ENCODE measurements at places on chromosomes 5 and 9.

- no peak for DNase-seq
Observed at GRCh38 chr9:134391319-134392231, 65.3 kb downstream of the RXRA start.

DNA sequence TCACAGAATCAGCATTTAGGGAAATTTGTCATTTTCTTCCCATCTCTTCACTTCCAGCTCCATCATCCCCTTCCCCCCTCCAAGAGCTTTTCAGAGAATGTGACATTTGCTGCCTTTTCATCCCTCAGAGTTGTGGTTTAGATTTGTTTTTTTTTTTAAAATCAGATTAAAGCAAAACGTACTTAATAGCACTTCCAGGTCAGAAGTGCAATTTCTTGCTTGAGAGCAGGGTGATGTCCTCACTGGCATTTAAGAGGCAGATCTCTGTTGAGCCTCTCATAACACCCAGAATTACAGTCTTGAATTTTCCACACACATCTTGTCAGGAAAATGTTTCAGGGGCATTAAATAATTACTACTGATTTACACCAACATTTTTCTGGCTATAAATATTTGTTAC, 236.8 kb upstream of the VLDLR start:
- no peak for DNase-seq

- DNase-seq: no peak
Observed at GRCh38 chr5:163885117-163885516, 379.7 kb downstream of the MAT2B start.

GRCh38 chr9:114606068-114606467, 5.0 kb upstream of the TMEM268 start:
- DNase-seq: no peak

DNA sequence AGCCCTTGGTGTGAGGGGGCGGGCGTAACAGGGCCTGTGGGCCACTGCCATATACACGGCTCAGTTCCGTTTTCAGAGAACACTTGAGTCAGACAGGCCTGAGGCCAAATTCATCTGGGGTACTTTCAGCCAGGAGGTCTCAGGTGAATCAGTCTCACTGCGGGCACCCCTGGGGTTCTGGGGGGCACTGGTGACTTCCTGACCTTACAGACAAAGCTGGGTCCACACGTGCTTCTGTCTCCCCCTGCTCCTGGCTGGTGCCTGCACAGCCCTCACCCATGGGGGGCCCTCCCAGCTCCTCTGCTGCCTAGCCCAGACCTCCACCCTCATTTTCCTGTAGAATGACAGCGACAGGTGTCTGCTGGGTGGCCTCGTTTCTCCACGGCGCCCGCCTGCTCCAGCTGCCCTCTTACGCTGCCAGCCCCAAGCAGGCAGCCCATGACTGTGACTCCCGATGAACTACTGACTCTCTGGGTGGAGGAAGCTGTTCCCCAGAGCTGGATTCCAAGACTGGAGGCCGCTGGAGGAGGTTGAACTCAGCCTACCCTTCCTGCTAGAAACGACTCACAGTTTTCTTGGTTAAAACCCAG, 374.1 kb upstream of the IRX4 start:
- DNase-seq: no peak

GRCh38 chr9:32069169-32069813, 315.2 kb upstream of the ACO1 start:
- no peak for DNase-seq

GRCh38 chr5:27701931-27702903, 663.8 kb upstream of the CDH9 start:
- no peak for DNase-seq

DNA sequence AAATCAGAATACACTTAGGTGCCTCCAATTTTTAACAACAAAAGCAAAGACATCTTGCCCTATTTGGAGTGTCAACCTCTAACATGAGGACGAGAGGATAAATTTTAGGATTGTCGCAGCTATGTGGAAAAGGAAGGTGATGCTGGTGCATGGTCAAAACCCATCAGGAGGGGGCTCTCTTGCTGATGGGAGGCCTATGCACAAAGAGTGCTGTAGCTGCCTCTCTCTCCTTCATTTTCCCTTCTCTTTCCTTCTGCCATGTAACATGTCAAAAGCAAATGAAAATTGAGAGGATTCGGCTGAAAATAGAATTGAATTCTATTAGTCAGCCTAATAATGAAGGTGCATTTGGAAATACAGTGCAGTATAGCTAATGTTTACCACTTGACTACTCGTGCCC, 578.7 kb upstream of the ZNF462 start:
- peak; percentile 54 for DNase-seq

DNA sequence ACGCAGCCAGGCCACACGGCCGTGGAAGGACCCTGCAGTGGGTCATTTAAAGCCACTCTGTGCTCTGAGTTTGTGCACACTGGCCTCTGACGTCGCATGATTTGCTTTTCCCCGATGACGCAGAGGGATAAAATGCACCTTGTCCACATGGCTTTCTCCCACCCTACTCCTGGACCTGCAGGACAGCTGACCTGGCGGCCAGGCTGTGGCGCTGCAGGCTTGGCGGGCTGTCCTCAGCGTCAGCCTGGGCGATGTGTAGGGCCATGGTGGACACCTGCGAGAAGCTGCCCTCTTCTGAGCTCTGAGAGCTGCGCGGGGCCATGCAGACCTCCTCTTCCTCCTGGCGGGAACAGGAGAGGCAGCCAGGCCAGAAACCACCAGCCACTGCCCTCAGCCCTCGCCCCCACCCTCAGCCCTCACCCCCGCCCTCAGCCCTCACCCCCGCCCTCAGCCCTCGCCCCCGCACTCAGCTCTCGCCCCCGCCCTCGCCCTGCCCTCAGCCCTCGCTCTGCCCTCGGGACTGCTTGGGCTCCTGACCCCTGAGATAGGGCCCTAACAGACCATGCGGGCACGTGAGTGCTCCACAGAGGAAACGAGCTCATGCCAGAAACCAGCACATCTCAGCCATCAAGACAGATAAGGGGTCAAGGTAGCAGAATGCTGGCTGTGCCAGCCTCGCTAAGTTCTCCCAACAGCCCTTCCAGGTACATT, 20.0 kb upstream of the SCGB3A1 start:
- no peak for DNase-seq

GRCh38 chr9:4661165-4661564, 929 bp upstream of the PLPP6 start:
- DNase-seq: no peak

DNA sequence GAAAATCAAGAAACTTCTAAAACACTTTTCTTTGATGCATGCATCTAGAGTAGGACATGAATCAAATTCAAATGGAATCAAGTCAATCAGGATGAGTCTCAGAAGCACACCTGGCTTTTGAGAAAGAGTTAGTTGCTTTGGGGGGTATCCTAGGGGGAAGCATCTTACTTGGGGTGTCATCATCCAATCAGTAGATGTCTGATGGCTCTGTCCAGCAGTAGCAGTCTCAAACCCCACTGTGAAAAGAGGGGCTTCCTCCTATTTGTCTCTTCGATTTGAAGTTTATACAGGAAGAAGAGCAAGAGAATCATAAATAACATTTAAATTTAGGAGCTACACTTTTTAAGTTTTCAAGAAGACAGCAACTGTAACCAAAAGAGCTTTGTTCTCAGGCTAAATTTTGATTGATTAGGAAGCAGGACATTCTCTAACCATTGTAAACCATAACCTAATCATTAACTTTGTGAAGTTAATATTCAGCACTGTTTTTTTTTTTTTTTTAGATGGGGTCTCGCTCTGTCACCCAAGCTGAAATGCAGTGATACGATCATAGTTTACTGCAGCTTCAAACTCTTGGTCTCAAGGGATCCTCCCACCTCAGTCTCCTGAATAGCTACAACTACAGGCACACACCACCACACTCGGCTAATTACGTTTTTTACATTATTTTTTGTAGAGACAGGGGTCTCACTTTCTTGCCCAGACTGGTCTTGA, 614.7 kb downstream of the CSNK1G3 start:
- no peak for DNase-seq

- no peak for DNase-seq
Observed at GRCh38 chr5:168670881-168671575, 91.9 kb upstream of the PANK3 start.

DNA sequence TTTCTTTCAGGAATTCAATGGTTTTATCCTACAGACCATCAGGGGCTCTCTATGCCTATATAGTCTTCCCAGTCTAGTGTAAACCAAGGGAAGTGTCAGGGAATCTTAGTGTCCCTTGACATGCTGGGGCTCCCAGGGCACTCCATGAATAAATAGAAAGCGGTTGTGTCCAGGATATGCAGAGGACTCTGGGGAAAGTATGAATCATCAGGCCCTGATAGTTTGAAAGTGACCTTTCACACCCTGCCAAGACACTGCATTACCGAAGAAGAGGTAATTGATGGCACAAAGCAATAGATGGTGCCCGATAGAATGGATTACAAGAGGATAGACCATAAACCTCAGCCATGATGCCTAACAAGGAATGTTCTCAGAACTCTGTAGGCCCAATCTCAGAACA, 163.3 kb upstream of the DAPK1 start:
- DNase-seq: no peak

DNA sequence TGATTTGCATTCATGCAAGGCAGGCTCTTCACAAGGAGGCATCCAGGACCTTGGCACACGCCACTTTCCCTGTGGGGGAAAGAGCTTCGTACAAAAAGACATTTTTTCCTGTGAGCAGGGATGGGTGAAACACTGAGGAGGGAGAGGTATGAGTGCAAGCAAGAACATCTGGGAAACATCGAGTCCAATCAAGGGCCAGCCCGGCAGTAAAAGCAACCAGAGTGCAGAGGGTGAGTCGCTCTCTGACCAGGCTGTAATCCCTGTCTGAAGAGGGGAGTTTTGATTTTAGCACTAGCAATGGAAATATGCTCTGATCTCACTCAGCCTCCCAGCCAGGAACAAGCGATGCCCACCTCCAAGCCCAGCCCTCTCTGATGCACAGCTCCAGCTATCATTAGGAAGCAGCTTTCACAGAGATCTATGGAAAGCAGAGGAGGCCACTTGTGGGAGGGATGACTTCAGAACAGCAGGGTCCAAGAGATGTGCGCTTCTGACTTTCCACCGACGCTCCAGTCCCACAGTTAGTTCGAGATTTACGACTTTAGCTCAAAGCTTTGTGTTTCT, 211.0 kb upstream of the ADAMTS16 start:
- DNase-seq: no peak

DNA sequence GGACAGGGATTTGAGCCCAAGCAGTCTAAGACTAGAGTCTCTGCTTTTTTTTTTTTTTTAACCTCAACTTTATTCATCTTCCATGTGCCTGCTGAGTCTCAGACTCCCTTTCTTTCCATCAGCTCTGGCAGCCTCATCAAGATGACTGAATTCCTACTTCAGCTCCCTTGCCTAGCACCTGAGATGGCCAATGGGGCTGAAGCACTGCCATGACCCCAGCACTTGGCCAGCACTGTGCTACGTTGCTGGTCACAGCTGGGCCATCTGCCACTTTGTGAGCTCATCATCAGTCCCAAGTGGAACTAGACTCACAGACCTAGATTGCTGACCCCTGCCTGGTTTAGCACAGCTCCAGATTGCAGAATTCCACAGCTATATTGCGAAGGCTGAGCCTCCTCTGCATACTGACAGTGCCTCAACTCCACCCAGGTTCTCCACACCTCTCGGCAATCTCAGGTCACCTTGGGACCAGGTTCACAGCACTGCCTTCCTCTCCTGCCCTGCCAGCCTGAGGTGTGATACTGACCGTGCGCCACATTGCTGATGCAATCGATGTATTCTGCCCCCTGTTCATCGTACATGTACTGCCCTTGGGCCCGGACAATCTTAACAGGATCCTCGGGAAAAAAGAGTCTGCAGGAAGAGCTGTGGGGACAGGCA, 1.6 kb downstream of the PHYKPL start:
- DNase-seq: no peak

DNA sequence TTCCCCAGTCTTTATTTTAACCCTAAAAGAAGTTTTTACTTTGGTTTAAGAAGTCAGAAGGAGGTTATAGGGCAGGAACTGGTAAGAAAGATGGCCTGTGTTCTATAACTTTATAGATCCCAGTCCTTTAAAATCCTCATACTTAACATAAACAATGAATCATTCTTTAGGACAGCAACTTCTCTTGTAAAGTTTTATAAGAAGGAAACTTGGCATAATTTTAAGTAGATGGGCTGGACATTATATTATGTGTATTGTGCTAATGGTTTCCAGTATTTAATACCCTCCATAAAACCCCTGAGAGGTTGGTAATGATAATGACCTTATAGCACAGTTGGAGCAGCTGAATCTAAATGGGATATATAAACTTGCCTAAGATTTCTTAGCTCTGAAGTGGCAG, 247.2 kb downstream of the FAM170A start:
- no peak for DNase-seq

Measured in head of caudate nucleus (tissue), 42 donors.